ENCODE measurements at places on chromosomes 11 and 22.

DNA sequence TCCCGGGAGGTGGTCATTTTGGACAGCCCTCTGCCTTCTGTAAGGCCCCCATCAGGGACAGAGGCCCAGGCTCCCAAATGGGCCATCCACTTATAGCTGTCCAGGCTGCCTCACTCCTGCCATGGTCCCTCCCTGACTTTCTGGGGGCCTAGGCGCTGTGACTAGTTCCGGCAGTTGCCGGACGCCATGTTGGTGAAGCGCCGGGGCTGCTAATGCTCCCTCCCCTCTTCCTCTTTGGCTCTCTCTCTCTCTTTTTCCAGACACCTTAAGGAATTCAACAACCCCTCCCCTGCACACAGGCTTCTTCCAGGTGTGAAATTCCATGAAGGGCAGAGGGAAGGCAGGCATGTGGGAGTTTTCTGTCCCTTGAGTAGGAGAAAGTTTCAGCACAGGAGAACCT, 445.6 kb downstream of the SOX6 start:
- DNase-seq, result no peak

GRCh38 chr11:47607380-47607779, 13.2 kb upstream of the C1QTNF4 start:
- peak; percentile 81 for DNase-seq

GRCh38 chr11:18710545-18710944, 12.0 kb downstream of the TMEM86A start:
- no peak for DNase-seq

DNA sequence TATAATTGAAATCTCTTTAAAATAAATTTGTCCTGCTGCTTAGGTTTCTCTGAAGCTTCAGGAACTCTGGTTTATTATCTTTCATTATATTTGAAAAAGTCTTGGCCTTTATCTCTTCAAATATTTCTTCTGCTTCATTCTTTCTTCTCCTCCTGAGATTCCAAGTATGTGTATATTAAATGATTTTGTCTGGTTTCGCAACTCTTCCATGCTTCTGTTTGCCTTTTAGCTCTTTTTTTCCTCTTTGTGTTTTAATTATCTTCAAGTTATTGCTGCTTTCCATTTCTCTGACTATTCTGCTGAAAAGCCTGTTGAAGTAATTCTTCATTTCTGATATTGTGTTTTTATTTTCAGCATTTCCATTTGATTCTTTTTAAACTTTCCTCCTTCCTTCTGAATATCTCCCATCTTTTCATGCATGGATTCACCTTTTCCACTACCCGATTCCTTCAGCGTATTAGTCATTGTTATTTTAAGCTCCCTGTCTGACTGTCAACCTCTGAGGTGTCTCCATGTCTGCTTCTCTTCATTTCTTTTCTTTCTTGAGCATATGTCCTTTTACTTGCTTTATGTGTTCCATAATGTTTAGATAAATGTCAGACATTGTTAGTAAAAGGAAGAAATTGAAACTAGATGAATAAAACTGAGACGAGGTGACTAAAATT, 46.6 kb upstream of the CTSC start:
- DNase-seq, result peak; percentile 34

DNA sequence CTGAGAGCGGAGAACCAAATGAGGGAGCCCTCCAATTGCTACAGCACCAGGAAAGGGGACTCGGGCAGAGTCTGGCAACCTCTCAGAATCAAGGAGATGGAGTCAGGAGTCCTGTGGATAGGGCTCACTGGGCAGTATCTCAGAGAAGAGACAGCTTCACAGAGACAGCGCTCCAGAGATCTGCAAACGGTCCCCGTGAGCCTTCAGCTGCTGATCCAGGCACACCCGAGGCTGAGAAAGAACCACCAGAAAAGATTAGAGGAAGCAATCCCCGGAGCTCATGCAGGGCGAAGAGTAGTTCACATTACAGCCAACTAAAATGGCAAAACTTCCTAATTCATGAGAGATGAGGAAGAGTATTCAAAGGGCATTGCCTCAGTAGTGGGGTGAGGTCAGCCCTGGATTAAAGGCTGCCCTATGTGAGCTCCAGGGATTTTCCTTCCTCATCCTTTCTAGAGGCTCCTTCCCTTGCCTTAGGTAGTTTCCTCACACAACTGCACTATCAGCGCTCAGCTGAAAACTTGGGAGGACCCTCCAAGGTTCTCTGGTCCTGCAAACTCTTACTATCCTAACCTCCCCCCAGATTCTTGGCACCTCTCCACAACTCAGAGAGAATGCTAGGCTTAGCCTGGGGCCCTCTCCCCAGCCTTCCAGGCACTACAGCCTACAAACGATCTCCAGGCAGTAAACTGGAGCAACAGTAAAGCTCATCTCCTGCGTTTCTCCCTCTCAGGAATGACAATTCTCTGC, 23.7 kb downstream of the SCN4B start:
- DNase-seq, result no peak

DNA sequence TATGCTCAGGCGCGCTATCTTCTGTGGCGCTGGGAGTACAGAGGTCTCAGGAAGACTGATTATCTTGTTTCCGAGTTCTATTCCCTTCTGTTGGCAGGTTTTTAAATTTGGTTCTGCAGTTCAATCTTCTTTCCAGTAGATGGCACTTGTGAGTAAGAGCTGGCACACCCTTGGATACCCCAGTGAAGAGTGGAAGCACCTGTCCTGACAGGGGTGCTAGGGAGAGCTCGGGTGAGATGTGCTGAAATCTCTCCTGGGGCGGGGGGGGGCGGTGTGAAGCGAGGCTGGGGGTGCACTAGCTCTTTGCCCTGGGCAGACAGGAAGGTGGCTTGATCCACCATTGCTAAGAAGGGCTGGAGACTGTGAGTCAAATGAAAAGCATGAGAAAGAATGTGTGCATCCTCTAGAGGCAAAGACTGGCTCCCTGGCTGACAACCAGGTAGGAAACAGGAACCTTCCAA, 679.9 kb upstream of the CCDC179 start:
- DNase-seq, result peak; percentile 21

DNA sequence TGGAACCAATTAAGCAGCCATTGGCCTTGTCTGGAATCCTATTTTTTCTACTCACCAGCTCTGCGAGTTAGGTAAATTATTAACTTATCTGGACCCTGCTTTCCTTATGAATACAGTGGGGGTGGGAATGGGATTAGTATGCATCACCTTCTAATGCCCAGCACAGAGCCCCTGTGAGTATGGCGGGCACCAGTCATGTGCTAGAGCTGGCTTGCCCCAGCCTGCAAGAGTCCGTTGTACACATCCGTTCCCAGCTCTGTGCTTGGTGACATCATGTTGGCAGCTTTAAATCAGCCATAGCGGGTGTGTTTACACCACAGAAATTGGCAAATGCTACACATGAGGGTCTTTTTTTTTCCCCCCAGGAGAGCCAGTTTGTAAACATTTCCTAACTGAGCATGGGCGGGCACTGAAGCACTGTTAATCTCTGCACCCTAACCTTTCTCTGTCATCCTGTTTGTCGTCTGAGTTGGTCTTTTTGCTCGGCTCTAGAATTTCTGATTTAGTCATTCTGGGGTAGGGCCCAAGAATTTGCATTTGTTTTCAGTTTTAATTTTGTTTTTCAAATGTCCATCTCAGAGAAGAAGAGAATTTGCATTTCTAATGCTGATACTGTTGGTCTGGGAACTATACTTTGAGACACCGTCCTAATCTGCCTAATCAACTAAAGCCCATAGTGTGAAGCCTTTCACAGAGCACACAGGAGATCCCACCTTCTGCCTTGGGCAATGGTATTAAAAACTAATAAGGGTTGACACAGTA, 130.3 kb upstream of the TBCEL start:
- DNase-seq, result no peak

DNA sequence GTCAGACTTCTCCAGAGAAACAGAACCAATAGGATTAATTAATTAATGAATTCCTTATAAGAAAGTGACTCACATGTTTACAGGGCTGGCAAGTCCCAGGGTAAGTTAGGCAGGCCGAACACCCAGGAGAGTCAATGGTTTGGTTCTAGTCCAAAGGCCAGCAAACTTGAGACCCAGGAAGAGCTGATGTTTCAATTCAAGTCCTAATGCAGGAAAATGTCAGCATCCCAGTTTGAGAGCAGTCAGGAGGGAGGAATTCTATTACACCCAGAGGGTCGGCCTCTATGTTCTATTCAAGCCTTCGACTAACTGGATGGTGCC, 466.0 kb downstream of the INSC start:
- no peak for DNase-seq

GRCh38 chr11:123110397-123110796, 48.5 kb upstream of the HSPA8 start:
- no peak for DNase-seq

DNA sequence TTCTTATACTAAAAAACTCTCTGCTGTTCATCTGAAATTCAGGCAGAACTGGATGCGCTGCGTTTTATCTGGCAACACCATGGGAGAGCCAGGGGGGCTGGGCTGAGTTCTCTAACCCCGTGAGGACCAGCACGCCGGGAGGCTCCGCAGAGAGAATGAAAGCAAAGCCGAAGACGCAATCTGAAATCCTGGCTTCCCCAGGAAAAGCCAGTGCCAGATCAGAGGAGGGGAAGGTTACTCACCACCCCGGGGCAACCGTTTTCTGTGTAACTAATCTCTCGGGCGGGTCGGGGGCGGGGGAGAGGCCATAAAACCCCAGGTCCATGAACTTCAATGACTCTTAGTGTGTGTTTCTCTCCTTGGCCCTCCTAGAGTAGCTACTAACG, 99.4 kb downstream of the SHANK2 start:
- no peak for DNase-seq

DNA sequence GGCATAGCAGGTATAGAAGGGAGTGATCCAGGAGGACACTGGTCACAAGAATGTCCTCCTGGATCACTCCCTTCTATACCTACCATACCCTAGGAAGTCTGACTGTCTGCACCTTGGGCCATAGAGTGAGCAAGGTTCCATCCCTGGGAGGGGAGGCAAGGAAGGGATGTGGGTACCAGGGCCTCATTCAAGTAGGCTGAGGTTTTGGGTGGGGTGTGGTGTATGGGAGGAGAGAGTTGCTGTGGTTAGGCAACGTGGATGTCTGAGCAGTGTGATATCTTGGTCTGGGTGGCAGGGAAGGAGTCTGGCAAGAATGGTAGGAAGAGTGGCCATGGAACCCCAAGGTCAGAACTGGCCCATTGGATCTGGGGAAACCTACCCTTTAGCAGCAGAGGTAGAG, 13.2 kb downstream of the PPFIBP2 start:
- no peak for DNase-seq

GRCh38 chr11:96481771-96482170, 92.0 kb downstream of the JRKL start:
- no peak for DNase-seq

GRCh38 chr11:66126808-66127555, 56.9 kb downstream of the PACS1 start:
- DNase-seq, result peak; percentile 64

DNA sequence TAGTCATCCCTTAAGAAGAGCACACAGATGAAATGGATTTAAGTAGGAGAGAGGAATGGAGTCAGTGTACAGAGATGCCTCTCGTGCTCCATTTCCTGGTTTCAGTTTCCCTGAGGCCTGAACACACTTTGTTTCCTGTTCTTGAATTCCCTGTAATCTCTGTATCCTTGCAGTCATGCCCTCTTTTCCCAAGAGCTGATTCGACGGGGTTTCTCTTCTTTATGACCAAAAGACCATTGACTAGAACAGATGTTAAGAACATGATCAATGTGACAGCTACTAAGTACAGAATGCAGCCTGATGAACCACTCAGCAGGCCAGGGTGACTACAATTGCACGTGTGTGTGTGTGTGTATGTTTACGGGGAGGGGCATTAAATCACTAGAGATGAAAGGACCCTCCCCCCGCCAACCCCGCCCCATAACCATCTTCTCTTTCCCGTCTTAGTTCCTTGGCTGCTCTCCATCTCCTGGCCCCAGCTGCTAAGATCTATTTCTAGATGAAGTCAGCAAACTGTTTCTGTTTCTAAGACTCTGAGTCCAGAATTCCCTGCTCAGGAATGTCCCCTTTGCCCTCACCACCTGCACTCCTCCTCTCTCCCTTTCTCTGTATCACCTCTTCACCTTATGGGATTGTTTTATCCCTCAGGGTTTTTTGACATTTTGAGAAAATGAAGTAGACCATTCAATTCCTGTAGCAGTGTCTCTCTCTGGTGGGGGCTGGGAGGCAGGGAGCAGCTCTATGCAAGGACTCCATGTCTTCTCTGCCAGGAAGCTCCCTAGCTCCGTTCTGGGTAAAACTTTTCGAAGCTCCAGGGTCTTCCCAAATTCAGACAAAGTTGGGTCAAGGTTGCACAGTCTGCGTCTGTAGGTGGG, 26.0 kb downstream of the SLC22A6 start:
- DNase-seq, result no peak

GRCh38 chr11:69397732-69398131, 83.7 kb upstream of the LINC01488 start:
- DNase-seq, result no peak

DNA sequence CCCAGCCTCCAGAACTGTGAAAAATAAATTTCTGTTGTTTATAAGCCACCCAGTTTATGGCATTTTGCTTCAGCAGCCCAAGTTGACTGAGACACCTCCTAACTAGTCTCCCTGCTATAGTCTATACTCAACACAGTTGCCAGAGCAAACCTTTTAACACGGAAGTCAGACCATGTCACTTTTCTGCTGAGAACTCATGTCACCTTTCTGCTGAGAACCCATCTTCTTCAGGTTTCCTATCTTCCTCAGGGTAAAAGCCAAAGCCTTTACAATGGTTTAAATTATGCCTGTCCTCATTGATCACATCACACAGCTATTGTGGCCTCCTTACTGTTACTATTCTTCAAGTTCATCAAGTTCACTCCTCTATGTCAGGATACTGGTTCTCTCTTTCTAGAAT, 74.3 kb upstream of the SOX6 start:
- no peak for DNase-seq

DNA sequence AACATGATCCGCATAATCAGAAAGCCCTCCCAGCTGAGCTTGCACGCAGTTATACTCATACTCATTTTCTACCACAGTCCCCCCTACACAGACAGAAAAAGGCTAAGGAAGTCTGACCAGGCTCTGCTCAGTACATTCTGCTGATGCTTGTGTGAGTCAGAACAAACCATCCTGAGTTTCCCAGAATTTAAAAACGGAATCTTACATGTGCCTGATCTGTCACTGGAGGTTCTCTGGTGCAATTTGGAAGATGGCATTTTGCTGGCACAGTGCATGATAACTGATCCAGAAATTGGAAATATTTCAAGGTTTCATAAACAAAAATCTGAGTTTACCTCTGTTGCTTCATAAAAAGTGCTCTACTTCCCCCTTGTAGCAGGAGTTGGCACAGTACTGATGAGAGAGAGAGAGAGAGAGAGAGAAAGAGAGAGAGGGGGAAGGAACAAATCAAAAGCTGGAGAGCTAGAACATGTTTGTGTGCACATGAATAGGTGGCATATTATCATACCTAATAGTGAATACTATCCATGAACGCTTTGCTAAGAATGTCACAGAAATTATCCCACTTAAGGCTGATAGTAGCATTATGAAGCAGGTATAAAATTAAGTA, 1085.3 kb downstream of the DLG2 start:
- no peak for DNase-seq

DNA sequence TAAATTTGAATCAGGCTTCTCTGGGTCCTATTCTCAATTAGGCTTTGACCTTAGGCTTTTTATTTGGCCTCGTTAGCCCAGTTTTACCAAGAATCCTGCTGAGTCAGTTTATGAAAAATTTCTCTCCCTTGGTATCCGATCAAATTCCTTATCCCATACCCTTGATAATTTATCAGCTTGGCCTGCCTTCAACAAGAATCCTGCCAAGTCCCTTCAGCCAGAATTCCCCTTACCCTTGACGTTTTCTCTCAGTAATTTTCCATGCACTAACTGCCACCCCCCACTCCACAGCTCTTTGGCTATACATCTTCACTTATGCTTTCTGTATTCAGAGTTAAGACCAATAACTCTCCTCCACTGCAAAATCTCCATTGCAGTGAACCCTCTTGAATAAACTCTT, 811.0 kb upstream of the CCDC90B start:
- DNase-seq, result no peak

GRCh38 chr11:95919514-95919913, 4.4 kb downstream of the MTMR2 start:
- DNase-seq, result no peak

Data from HFFc6 (cell line).